ENCODE measurements at places on chromosomes 2 and 18. TPM values are rescaled to one million over a fixed set of nuclear protein-coding genes. Genes with fewer than 3 reads are reported as not detected.

GRCh38 chr18:12307701-12308385 lies at the start of gene TUBB6:
TSS of gene TUBB6 (plus strand) at chr18:12308241. CDS start at chr18:12308293, 52 bp downstream.
- peak; percentile 51 for DNase-seq

GRCh38 chr2:62410015-62410453 lies 96.0 kb downstream of the TMEM17 start:
- no peak for DNase-seq

DNA sequence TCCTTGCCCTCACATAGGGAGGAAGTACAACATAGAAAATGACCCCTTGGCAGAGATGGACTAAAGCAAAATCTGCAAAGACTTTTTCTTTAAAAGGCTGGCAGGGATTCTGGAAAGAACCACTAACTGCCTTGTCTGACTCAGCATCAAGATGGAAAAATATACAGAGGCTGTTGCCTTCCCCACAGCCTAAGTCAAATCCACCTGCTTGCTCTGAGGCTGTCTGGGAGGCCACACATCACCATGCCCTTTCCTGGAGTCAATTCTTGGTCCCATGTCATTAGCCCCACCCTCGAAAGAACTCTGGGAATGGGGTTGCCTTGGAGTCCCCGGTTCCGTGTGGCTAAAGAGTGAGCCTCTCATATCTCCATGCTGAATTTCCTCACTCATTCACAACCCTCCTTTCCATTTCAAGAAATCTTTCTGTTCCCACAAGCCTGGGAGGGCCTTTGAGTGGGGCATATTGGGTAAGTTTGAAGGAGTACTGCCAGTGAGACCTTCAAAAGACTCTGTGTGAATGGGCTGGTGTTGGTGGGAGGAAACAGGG lies 39.4 kb downstream of the BMP10 start:
- no peak for DNase-seq

Gene CNGA3
- total RNA-seq = 0.27 TPM

- no peak for DNase-seq
Measured at GRCh38 chr2:218418321-218418716, 604 bp upstream of the VIL1 start.
